ENCODE measurements at places on chromosomes 6 and 20. TPM values are rescaled to one million over a fixed set of nuclear protein-coding genes. Genes with fewer than 3 reads are reported as not detected.

GRCh38 chr20:48826883-48827771 lies 672 bp downstream of the PREX1 start:
- peak; percentile 78 for DNase-seq

GRCh38 chr20:23371496-23371895 lies 9.5 kb downstream of the GZF1 start:
- DNase-seq = no peak

DNA sequence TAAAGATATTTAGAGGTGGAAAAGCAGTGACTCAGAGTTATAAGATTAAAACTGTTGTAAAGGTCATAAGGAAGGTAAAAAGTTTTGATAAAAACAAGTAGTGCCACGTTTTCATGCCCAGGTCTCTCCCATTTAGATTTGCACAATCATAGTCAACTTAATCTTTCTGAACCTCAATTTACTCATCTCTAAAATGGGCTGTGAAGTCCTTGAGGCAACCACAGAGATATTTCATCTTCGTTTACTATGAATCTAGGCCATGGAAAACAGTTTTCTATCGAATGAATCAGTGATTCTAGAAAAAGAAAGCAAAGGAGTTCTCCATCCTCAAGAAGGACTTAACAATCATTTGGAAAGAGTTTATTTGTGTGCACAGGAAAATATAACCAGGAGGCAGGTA lies 190.2 kb downstream of the EDN1 start:
- no peak for DNase-seq

- DNase-seq = no peak
Measured at GRCh38 chr6:49027644-49028043, 435.4 kb downstream of the MMUT start.

DNA sequence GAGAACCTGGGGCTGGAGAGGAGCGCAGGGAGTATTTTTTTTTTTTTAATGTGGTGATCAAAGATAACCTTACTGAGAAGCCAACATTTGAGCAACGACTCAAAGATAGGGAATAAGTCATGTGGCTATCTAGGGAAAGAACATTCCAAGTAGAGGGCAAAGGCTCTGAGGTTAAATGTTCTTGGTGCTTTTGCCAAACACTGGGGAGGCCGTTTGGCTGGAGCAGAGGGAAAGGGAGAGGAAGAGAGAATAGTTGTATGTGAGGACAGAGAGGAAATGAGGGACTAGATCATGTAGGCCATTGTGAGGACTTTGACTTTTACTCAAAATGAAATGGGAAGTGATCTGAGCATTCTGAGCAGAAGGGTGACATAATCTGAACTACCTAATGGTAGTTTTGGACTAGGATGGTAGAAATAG lies 27.8 kb downstream of the ACSS2 start:
- DNase-seq = no peak

- DNase-seq = no peak
Measured at GRCh38 chr20:17666481-17666880, 15.6 kb downstream of the RRBP1 start.

- no peak for DNase-seq
Measured at GRCh38 chr6:100166956-100167355, 172.9 kb upstream of the MCHR2 start.

DNA sequence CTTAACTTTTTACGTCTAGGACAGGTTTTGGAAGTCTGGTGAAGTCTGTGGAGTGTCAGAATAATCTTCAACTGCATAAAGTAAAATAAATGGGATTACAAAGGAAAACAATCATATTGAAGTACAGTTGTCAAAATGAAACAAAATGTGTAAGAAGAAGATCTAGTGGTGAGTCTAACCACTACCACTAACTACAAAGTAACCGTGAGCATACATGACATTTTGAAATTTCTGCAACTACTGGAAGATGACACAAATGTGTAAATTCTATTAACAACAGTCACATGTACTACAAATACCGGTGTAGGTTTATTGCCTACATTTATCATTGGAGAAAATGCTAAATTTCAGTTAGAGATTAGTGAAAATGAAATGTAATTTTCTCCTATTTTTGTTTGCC lies 29.7 kb downstream of the VPS52 start:
- no peak for DNase-seq

DNA sequence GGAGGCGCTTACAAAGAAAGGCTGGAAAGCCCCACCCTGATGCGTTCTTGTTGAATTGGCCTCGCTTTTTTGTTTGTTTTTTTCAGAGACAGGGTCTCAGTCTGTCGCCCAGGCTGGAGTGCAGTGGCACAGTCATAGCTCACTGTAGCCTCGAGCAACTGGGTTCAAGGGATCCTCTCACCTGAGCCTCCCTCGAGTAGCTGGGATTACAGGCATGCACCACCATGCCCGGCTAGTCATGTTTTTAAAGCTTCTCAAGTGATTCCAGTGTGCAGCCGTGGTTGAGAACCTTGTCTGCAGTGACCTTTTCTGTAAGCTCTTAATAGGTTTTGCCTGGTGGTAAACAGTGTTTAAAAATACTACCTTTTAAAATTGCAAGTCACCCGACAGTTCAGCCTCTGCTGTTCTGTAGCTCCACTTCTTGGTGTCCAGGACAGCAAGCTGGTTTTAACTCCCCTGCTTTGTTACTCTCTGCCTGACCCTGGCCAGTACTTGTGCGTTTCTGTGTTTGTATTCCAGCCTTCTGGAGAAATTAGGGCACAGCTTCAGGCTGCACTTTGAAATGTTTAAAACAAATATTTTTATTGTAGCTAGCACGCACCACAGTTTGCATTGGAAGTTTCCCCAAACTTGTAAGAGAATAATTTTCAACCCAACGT lies 54.4 kb downstream of the KDM1B start:
- DNase-seq = no peak

GRCh38 chr6:73293331-73293730 lies 30.3 kb upstream of the KHDC1 start:
- no peak for DNase-seq

DNA sequence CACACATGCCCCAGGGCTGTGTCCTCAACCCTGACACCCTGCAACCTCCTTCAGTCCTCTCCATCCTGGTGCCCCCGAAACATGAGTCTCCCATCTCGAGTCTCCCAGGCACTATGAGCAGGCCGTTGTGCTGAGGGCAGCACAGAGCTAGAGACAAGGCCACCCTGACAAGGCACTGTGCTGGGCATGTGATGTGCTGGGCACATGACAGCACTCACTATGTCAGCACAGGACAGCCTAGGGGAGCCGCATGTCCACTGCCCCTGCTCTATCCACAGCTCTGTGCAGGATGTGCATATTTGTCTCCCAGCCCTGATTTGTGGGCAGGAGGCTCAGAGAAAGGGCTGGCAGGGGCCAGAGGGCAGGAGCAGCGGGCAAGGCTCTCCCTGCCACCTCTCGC lies 362.1 kb upstream of the AGPAT4 start:
- DNase-seq = no peak

- DNase-seq = peak; percentile 68
Measured at GRCh38 chr6:31725502-31726350, 2.6 kb downstream of the MPIG6B start.

GRCh38 chr20:57417051-57417689 lies 26.0 kb downstream of the RBM38 start:
- no peak for DNase-seq

DNA sequence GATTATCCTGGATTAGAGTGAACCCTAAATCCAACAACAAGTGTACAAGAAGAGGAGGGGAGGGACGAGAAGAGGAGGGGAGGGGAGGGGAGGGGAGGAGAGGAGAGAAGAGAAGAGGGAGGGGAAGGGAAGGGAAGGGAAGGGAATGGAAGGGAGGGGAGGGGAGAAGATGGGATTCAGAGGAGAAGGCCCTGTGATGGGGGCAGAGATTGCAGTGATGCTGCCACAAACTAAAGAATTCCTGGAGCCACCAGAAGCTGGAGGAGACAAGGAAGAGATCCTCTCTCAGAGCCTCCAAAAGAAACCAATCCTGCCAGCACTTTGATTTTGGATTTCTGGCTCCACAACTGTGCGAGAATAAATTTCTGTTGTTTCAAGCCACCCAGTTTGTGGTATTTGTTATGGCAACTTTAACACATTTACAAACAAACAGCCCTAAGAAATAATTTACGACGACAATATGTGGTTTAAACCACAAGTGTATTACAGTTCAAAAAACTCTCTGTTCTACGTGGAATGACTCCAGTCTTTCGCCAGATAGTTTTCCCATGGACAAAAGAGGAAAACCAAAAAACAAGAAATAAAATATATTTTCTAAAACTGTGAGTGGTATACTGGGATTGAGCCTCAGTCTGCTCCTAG lies 235.4 kb downstream of the HDGFL1 start:
- DNase-seq = no peak

DNA sequence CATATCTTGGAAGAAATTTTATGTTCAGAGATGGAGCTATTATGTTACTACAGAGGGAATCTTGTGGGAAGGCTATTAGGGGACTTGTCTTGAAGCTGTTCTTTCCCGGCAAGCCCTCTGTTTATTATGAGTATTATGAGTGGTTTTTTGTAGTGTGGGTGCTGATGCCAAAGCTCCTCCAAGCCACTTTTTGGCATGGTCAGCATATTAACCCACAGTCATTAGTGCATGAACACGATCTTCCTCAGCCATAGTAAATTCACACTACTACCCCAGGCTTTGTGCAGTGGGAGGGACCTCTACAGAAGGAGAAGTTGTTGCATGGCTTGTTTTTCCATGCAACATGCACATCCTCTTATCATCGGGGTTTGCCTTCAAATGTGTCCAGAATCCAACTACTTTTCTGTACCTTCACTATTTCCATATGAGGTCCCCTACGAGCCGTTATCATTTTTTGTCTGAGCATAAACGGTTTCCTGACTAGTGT lies 6.5 kb upstream of the BMP6 start:
- no peak for DNase-seq

The VIP gene
- 0.41 TPM for total RNA-seq

The CCDC170 gene
- 0.38 TPM for total RNA-seq

The GSTA3 gene
- total RNA-seq = not detected

The NRSN2 gene
- total RNA-seq = 19.8 TPM

Data from Right ventricle myocardium inferior (tissue), 1 donor.